ENCODE measurements at places on chromosomes 7 and 10.

- DNase-seq: no peak
Observed at GRCh38 chr7:40717242-40717641, 582.4 kb downstream of the SUGCT start.

DNA sequence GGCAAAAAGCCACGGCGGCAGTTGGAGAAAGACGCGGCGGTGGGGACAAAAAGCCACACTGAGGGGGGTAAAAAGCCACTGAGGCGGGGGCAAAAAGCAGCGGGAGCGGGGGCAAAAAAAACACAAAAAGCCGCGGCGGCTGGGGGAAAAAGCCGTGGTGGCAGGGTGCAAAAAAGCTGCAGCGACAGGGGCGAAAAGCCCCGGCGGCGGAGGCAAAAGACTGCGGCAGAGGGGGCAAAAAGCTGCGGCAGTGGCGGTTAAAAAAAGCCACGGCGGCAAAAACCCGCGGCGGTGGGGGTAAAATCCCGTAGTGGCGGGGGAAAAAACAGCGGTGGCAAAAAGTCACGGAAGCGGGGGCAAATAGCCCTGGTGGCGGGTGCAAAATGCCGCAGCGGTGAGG lies 527.3 kb downstream of the ZNF33B start:
- no peak for DNase-seq

DNA sequence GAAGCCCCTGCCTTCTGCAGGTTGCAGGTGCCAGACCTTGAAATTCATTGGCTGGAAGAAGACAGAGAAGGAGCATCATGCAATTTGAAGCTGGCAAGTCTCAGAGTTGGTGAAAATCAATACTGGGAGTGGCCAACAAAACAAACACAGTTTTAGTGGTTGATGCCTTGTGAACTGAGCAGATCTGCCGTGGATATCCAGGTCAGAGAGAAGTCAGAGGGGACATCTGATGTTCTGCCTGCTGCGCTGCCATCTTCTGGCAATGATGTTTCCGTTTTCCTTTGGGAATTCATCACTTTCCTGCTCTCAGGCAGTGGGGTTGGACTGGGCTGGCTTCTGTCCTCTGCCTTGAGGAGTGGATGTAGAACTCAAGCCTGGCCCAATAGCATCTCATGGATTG lies 132.0 kb downstream of the RPS24 start:
- no peak for DNase-seq

- DNase-seq: no peak
Observed at GRCh38 chr7:155300641-155301452, 3.2 kb downstream of the INSIG1 start.

DNA sequence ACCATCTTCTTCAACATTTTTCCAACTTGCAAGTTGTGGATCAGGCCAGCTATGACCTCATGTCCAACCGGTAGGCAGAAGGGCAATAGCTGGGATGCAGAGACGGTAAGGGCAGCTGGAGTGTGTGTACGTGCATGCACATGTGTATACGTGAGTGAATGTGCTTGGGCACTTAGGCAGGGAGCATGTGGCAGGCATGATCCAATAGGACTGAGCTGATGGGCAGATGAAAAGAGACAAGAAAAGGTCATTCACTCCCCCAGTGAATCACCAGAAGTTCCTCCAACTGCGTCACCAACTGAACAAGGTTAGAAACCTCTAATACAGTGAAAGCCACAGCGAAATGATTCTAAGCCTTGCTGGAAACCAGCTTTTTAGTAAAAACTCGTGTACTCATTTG lies 176.1 kb downstream of the FGFR2 start:
- DNase-seq: no peak

- no peak for DNase-seq
Observed at GRCh38 chr10:3933733-3934132, 148.7 kb upstream of the KLF6 start.

All from activated CD8-positive, alpha-beta memory T cell treated with anti-CD3 and anti-CD28 coated beads for 24 hours (primary cell).